Activated CD8-positive, alpha-beta memory T cell treated with anti-CD3 and anti-CD28 coated beads for 1 hour (primary cell): ENCODE measurements at places on chromosomes 4 and X.

DNA sequence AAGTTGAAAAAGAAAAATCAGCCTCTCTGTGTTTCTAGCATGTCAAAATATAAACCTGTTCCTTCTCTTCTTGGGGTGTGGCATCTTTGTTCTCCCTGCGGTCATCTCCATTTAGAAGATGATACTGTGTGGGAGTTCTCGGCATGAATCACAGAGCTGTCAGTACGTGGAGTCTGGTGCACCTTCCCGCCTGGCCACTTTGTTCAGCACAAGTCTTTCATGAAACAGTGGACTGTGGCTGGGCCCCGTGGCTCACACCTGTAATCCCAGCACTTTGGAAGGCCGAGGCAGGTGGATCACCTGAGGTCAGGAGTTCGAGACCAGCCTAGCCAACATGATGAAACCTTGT lies 166.5 kb downstream of the MAML3 start:
- DNase-seq = no peak

DNA sequence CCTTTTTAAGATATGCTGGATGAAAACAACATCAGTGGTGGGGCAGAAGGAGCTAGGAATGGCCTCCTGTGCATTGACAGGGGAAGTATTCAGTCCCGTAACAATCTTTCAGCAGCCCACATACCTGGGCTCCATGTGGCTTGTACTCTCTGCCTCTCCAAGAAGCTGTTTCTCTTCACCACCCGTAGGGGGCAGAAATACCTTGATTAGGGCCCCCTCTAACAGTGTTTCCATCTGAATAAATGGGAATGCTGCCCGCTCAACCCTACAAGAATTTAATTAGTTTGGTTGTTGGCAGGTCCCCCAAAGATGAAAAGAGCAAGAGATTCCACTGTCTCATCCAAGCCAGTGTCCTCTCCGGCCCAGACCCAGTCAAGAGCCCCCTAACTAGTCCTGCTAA lies 155.2 kb downstream of the SMIM20 start:
- DNase-seq = no peak

GRCh38 chr4:71648448-71648847 lies 135.4 kb downstream of the GC start:
- DNase-seq = no peak

GRCh38 chrX:3962511-3963311 lies 249.3 kb upstream of the PRKX start:
- DNase-seq = no peak

- no peak for DNase-seq
Measured at GRCh38 chrX:54695231-54695630, 102.8 kb downstream of the ITIH6 start.

GRCh38 chrX:68307769-68308168 lies 125.5 kb downstream of the OPHN1 start:
- DNase-seq = no peak
